ENCODE measurements at places on chromosomes 2 and 18.

DNA sequence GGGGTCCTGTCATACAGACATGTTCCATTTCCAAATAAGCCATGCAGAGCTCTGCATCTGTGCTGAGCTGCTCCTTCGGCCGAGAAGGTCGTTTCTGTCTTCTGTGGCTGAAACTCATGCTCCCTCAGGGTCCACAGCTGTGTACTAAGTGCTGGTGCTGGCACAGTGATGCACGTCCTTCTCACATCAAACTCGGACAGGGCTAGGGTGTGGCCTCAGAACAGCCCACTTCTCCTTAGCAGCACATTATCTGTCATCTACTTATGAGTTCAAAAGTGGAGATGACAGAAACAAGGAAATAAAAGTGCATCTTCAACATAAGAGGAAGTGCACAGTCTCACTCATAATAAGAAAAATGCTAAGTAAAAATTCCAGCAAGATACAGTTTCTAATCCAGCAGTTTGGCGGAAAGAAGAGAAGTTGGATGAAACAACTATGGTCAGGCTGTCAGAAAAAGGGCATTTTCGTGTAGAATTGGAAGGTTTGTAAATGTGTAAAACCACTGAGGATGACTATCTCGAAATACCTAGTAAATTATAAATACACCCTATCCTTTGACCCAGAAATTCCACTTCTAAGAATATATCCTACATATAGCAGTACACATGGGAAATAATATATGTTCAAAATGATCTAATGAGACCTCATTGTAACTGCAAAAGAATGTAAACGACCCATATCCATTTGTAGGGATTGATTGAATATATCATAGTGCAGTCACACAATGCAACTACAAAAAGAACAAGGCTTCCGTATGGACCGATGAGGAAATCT, 53.7 kb upstream of the APCDD1 start:
- DNase-seq = no peak

DNA sequence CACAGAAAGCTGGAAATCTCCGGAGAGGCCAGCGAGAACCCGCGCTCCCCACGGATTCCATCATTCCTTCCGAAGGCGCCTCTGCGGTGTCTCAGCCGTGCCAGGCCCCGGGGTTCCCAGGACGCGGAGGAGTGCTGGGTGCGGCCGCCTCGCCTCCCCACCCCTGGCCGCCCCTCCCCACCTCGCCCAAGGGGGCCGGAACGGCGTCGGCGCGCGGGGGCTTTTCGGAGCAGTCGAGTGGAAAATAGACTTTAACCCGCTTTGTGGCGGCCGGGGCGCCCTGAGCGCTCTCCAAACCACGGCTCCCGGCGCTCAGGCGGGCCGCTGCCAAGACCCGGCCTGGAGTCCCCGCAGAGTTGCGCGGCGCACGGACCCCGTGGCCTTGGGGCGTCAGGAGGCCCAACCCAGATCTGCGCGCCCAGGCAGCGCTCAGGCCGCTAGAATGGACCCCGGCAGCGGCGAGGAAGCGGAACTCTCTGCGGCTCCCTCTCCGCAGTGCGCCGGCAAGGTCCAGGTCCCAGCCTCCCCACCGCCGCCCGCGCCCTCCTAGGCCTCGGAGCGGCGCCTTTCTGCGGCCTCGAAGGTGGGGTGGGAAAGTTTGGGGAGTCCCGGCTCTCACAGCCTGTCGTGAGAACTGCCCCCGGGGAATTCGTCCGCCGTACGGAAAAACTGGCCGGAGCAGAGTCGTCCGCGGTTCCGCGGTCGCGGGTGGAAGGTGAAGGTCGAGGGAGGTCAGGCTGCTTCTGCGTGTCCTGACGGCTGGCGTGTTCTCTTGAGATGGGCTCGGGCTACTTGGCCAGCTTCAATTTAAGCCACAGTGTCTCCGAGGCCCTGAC, 1.2 kb upstream of the EMX1 start:
- peak; percentile 36 for DNase-seq

DNA sequence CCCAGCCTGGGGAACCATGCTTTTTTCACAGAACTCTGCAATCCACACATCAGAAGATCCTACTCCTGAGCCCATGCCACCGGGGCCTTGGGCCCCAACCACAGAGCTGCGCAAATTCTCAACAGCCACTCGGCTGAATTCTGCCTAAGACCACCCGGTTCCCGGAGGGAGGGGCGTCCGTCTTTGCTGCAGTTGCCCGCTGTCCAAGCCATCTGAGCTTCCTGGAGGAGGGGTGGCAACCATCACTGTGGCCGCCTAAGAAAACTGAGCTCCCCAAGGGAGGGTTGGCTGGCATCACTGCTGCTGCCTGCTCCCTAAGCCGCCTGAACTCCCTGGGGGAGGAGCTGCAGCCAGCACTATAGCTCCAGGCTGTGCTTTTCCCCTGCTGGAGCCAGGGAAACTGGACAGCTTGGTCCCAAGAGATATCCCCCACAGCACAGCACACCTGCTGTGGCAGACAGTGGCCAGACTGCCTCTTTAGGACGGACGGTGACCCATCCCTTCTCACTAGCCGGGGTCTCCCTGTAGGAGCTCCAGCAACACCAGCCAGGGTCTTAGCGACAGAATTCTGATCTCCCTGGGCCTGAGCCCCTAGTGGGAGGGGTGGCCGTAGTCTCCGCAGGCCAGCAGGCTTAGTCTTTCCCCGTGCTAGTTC, 1411.6 kb upstream of the CDH2 start:
- no peak for DNase-seq

GRCh38 chr18:5890331-5891183, 4.8 kb downstream of the TMEM200C start:
- DNase-seq = no peak

DNA sequence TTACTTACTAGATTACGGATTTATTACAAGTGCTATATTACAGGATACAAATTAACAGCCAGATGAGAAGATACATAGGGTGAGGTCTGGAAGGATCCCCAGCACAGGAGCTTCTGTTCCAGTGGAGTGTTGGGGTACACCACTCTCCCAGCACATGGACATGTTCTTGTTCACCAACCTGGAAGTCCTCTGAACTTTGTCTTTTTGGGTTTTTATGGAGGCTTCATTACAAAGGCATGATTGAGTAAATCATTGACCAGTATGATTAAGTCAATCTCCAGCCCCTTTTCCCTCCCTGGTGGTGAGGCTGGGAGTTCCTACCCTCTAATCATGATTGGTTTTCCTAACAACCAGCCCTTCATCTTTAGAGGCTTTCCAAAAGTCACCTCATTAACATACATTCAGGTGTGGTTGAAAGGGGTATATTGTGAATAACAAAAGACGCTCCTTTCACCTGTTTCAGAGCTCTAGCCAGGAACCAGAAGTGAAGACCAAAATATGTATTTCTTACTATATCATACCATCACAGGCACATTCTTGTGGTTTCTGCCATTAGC, 38.3 kb downstream of the APLF start:
- no peak for DNase-seq

- no peak for DNase-seq
Observed at GRCh38 chr2:151334082-151334815, 23.1 kb upstream of the TNFAIP6 start.

GRCh38 chr2:174752403-174753037, 11.8 kb downstream of the CHRNA1 start:
- peak; percentile 71 for DNase-seq

DNA sequence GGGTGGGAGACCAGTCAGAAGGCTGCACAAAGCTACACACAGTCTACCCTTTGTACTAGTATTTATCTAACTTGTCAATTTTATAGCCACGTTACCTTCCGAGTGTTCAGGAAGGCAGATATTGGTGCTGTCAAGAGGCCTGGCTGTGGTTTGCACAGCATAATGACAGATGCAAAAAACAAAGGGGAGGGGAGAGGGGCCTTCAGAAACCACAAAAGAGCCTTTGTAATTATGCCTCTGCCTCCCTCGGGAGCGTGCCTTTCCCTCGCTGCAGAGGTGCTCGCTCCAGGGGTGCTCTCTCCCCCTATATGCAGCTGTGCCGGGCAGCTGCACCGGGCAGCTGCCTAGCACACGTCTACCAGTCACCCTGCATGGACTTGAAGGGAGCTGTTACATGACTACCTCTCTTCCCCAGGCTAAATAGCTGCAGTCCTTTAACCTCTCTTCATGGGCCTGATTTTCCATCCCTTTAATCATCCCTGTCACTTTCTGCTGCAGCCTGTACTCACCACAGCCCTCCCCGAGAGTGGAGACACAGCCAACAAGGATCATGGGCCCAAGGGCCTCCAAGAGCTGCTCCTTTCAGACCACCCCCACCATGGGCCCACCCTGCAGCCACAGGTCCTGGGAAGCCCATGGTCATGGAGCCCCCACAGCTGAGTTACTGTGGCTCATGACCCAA, 168.4 kb upstream of the PKDCC start:
- no peak for DNase-seq

- DNase-seq = no peak
Observed at GRCh38 chr2:160214461-160215445, 14.7 kb upstream of the ITGB6 start.

DNA sequence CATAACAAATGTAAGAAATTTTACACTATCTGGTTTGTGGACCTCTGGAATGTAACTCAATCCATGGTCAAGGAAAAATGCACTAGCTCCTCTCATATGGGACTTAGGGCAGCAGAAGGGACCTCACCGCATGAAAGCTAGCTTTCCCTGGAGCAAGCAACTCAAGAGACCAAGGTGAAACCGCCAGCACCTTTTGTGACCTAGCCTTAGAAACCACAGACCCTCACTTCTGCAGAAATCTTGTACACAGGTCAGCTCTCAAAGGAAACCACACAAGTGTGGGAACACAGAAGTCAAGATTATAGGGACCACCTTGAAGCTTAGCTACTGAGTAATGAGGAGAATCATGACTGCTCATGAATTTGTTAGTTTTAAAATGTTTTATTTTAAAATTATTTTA, 222.5 kb downstream of the DLGAP1 start:
- no peak for DNase-seq

DNA sequence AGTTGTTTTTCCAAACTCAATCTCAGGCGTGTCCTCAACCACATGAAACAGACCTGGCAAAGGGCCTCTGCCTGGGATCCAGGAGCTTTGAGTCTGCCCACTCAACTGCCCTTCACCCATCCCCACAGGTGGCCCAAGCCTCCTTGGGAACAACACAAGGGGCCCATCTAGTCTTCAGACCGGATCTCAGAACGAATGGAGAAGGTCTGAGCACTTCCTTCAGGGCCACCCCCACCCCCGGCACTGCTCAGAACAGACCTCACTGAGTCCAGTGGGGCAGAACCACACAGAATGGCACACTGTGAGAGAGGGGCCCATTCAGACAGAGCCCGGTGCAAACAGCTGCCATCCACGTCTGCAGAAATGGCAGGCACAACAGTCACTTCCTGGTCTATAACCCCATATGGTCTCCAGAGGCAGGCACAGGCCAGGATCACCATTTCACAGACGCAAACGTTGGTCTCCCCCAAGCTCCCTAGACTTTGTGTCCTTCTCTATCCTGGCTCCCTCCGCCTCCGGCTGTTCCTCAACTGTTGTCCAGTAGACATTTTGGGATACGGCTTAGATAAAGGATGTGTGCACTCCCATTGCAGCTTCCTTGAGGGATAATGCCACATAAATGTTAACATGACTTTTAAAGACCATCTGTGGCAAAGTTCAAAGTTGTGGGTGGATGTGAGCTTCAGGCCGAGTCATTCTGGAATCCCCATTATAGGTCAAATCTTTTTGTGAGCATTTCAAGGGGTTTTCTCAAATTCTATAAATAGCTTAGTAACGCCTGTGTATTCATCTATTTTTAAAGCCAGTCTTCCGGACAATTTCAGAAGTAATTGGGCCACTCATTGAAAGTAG, 149.7 kb downstream of the SMAD7 start:
- no peak for DNase-seq

GRCh38 chr18:78769502-78770105, 210.0 kb upstream of the SALL3 start:
- no peak for DNase-seq

GRCh38 chr2:239762106-239762505, 263.0 kb downstream of the NDUFA10 start:
- no peak for DNase-seq

DNA sequence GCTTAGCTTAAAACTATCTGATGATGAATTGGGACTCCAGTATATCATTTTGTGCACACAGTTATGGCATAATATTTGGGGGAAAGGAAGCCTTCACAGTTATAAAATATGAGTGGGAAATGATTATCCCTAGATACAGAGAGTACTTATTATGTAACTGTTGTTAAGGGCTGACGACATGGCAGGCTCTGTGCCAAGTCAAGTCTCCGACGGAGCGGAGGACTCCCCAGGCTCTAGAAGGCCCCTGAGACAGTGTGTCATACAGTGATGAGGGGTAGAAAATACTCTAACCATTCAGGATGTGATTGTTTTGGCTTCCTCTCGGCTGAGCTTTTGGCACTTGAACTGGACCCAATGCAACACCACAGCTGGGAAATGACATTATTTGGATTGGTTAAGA, 211.8 kb downstream of the SLC8A1 start:
- no peak for DNase-seq

DNA sequence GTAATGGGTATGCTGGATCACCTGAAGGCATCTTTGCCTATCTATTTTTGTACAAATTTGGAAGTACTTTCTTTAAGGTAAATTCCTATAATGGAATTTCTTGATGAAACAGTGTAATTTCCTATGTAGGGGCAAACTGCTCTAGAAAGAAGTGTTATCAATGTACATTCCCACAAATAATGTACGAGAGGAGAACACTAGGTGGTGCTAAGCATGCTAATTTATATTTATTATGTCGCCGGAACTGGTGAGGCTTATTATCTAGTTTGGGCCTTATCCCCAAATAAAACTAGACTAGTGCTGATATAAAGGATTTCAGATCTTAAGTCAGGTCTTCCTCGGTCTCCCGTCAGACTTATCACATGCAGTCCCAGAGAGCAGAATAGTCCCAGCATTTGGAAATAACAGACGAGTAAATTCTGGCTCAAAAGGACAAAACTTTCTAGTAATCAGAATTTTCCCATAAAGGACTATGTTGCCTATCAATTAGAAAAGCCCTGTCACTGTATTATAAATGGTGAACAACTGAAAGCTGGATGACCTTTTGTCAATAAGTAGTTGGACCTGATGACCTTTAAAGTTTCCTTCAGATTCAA, 86.9 kb upstream of the RBBP8 start:
- DNase-seq = no peak

DNA sequence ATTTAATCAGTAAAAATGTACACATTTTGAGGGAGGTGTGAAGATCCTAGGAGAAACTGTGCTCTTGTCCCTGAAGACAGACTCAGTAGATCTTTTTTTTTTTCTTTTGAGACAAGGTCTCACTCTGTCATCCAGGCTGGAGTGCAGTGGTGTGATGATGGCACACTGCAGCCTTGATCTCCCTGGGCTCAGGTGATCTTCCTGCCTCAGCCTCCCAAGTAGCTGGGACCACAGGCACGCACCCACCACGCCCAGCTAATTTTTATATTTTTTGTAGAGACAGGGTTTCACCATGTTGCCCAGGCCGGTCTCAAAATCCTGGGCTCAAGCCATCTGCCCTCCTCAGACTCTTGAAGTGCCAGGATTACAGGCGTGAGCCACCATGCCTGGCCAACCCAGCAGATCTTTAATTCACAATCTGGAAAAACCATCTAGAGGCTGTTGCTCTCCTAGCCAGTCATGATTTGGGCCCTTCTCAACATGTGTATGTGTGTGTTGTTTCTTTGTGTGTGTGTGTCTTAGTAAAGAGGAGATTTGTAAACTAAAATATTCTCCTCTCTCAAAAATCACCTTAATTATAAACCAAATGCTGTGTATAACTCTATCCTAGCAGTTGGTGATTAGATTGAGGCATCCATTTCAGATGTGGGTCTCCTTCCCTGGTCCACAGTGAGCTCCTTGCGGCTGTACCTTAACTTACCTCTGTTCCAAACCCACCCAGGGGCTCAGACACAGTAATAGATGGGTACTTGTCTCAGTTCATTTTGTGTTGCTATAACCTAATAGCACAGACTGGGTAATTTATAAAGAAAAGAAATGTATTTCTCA, 3.9 kb upstream of the MYCN start:
- DNase-seq = no peak

Measured in CD4-positive, alpha-beta memory T cell (primary cell).